Fibroblast of skin of back (primary cell): ENCODE measurements at places on chromosomes 2 and 18.

DNA sequence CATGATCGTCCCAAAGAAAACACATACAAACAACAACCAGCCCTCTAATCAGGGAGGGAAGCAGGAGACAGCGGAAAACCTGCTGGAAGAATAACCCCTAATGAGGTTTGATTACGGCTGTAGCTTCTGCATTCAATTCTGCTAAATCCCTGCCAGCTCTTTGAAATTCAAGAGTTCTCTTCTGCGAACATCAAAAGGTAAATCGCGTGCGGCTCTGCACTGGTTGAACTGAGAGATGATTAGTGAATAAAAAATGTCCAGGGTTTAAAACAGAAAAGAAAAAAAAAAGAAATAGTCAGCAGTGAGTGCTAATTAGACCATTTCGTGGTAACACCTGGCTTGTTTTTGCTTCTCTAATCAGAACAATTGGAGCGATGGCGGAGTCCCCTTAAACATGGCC lies 153.0 kb upstream of the CAPN13 start:
- no peak for DNase-seq

GRCh38 chr2:224145751-224146355 lies 106.8 kb upstream of the SERPINE2 start:
- peak; percentile 91 for DNase-seq

DNA sequence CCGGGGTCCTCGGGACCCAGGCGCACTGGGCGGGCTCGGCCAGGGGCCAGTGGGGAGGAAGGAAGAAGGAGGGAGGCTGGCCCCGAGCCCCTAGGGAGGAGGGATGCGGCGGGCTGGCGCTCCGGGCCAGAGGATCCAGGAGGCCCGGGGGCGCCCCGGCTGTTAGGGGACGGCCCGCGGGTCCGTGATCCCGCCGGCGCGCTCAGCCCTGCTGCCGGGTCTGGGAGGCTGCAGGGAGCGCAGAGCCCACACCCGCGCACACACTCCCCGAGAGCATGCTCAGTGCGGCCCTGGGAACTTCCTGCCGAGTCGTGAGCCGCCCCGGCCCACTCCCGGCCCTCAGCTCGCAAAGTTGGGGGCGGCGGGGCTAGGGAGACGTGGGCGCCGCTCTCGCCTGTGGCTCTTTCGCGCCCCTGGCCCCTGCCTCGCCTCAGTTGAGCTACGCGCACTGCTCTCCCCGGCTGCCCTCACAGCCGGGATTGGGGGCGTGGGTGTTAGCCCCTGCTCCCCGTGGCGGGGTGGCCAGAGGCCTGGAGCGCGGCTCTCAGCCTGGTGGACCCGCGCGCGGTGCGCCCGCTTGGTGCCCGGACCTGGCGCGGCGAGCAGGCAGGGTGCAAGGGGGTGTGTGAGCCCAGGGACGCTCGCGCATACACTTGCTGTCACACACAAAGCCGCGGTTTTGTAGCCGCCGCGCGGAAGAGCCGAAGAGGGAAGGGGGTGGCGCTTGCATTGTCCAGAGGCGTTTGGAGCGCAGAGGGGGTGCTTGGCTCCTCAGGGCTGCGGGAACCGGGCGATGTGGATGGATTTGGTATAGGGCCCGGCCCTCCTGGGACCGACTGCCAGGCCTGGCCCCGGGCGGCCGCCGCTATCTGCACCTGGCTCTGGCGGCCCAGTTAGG lies 132.9 kb upstream of the MGAT5 start:
- peak; percentile 76 for DNase-seq

- peak; percentile 95 for DNase-seq
These were observed 59.1 kb downstream of the ACSL3 start for GRCh38 chr2:222919841-222920526.

GRCh38 chr2:121919803-121920202 lies 164.4 kb downstream of the TSN start:
- DNase-seq: no peak

GRCh38 chr2:189363559-189363958 lies 77.7 kb upstream of the WDR75 start:
- peak; percentile 76 for DNase-seq

DNA sequence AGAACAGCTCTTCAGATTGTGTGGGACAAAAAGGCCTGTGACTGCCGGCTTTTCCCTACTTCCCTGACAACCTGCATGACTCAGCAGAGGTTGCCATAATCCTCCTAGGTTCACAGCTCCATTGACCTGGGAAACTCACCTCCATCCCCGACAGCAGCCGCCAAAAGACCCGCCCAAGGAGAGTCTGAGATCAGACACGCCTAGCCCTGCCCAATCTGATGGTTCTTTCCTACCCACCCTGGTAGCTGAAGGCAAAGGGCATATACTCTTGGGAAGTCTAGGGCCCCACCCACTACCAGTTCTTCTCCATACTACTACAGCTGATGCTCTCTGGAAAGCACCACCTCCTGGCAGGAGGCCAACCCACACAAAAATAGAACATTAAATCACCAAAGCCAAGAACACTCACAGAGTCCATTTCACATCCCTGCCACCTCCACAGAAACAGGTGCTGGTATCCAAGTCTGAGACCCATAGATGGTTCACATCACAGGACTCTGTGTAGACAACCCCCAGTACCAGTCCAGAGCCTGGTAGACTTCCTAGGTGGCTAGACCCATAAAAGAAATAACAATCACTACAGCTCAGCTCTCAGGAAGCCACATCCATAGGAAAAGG lies 140.6 kb downstream of the NETO1 start:
- DNase-seq: no peak

DNA sequence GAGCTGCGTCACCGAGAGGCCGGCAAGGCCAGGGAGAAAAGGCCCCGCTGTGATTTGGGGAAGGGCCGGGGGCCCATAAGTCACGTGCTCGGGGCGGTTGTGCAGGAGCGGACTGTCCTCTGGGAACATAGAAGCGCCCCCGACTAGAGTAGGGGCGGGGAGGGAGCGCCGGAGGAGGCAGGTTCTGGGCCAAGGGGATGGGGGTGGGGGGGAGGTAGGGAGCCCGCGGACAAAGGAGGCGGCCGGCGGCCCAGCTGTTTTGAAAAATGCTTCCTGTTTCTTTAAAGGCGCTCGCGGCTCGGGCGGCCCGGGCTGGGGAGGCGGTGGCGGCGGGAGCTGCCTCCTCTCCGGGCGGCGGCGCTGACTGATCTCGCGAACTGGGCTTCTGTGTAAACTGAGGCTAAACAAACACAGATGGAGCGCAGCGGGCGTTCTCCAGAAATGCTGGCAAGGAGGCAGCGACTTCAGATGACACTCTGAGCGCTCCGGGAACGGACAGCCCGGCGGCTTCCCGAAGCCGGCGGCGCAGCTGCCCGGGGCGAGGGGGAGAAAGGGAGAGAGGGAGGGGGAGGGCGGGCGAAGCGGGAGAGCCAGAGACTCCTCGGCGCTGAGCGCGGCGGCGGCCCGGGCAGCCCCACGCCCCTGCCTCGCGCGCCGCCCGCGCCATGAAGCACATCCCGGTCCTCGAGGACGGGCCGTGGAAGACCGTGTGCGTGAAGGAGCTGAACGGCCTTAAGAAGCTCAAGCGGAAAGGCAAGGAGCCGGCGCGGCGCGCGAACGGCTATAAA lies at the start of gene ATOH8:
TSS of gene ATOH8 (plus strand) at position 467 of the 788 bp plus-strand sequence. CDS start at position 666, 199 bp downstream.
- DNase-seq: peak; percentile 74
